ENCODE measurements at places on chromosomes 4 and X. TPM values are rescaled to one million over a fixed set of nuclear protein-coding genes. Genes with fewer than 3 reads are reported as not detected.
A peak's percentile ranks its signal among the peaks of the same experiment; 100 is the strongest.

DNA sequence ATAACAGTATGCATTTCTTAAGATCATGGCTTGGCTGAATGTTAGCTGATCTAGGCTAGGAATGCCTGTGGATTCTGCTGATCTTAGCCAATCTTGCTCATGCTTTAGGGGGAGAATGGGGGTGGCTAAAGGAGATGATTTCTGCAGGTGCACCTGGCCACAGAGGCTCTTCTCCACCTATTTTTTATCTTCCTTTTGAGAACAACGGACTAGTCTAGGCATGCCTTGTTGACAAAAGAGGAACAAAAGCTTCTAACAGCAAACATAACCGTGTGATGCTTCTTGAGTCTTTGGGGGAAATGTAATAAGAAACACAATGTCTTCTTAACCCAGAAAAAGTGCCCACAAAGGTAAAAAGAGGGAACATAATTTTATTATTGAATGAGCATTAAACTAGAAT lies 743.5 kb downstream of the ARAP2 start:
- DNase-seq: no peak

Gene CCKAR
- total RNA-seq: not detected

Gene BDH2
- 54.0 TPM for total RNA-seq

Gene KCNE5
- total RNA-seq: 0.33 TPM

- DNase-seq: no peak
These were observed 146.5 kb upstream of the PUDP start for GRCh38 chrX:7294483-7294882.

Gene GAB3
- total RNA-seq: 5.5 TPM

- no peak for DNase-seq
These were observed 32.5 kb downstream of the SULT1B1 start for GRCh38 chr4:69727926-69728325.

Gene GAGE1
- not detected for total RNA-seq

- DNase-seq: no peak
These were observed 131.4 kb downstream of the PTTG2 start for GRCh38 chr4:38091636-38092035.

GRCh38 chr4:101730291-101731117 lies 60.0 kb upstream of the BANK1 start:
- peak; percentile 79 for DNase-seq

Gene SPATA18
- total RNA-seq: 1.8 TPM

Gene MAGEA1
- total RNA-seq: not detected

- DNase-seq: no peak
These were observed 18.8 kb upstream of the C4orf36 start for GRCh38 chr4:86910820-86911684.

GRCh38 chr4:147840838-147841738 lies 109.2 kb downstream of the ARHGAP10 start:
- no peak for DNase-seq

DNA sequence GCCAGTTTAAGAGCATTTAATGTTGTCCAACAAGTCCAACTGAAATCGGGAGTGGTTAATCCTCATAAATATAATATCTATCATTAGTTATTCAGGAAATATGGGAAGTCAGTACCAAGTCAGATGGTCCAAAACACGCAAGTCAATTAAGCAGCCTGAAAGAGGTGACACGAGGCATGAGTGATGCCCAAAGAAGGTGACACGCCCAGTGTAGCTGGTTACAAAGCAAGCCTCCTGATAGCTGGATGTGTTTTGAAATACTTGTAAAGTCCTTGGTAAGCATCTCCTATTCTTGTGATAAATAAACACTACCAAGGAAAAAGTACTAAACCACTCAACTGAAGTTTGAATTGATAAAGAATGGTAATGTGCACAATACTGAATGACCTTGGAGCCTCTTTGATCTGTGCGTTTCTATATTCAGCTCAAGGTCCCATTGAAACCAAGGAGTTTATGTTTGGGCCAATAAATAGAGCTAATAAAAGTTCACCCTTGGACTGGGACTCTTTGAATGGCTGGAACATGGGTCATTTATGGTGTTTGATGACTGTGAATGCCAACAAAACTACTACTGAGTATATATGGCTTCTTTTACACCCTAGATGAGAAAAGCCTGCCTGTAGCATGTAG lies 93.2 kb upstream of the KLF3 start:
- no peak for DNase-seq

Gene TSPAN7
- total RNA-seq: 17.1 TPM

Gene RIBC1
- total RNA-seq: 0.82 TPM
